ENCODE measurements at places on chromosomes 2 and 18.

DNA sequence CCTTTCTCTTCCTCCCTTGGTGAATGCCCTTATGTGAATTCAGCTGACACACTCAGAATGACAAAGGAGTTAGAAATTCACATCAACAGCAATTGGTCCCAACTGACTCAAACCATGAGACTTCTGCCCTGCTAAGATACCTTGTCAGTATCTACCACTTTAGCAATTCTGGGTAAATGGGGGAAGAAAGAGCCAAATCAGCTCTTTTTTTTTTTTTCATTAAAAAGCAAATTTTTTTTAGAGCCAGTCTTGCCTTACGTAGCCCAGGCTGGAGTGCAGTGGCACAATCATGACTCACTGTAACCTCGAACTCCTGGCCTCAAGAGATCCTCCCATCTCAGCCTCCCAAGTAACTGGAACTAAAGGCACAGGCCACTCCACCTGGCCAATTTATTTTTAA lies 1.7 kb upstream of the PPP4R1 start:
- peak; percentile 16 for DNase-seq

GRCh38 chr2:15117409-15118050 lies 443.6 kb downstream of the NBAS start:
- no peak for DNase-seq

DNA sequence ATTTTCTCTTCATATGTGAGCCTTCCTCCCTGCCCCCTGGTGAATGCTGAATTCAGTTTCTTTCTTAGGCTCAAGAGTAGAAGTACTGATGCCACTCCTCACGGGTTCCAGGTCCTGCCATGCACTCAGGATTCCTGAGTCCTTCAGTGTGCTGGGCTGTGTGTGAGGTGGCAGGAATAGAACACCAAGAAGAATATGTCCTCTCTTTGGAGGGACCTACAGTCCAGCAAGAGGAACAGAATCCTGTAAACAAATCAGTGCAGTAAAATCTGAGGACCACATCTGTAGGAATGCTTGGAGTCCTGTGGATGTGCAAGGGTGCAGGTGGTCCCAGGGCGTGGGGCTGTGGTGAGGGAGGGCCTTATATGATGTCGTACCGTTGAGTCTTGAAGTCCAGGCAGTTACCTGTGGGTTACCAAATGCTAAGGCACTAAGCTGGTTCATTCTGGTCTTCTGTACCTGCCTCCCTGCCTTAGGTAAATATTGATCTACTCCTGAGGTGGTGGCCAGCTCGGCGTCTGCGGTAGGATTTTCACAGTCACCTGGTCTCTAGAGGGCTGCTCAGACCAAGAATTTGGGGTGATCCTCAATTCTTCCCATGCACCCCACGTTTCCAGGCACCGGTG lies 5.5 kb downstream of the ASAP2 start:
- DNase-seq: no peak

- DNase-seq: no peak
Measured at GRCh38 chr18:67634631-67635338, 118.3 kb upstream of the DSEL start.

DNA sequence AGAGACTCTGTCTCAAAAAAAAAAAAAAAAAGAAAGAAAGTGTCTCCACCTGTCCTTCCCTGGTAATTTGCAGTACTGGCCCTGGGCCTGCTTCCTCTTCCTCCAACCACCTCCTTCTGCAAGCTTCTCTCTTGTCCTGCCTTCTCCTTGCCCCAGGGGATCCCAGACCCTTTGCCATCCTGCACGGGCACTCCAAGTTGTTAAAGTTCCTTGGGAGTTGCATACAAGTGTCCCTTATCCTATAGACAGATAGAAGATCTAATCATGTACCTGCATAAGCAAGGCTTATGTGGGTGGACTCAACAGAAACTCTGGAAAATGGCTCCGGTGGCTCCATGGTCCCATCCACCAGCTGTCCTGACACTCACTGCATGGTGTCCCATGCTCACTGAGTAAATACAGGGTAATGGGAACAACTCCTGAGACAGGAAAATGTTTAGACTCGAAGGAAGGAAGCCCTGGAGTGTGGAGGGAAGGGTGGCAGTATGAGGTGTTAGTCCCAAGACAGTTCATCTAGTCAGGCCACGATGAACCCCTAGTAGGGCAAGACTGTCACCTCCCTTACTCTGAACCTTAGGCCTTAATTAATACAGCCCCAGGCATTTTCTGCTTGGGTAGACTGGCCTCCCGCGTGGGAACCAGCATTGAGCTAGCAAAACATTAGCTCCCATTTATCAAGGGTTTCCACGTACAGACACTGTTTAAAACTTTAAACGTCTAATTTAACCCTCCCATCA lies 17.1 kb downstream of the ODC1 start:
- no peak for DNase-seq

GRCh38 chr2:186347472-186347871 lies 138.6 kb upstream of the ZC3H15 start:
- no peak for DNase-seq

DNA sequence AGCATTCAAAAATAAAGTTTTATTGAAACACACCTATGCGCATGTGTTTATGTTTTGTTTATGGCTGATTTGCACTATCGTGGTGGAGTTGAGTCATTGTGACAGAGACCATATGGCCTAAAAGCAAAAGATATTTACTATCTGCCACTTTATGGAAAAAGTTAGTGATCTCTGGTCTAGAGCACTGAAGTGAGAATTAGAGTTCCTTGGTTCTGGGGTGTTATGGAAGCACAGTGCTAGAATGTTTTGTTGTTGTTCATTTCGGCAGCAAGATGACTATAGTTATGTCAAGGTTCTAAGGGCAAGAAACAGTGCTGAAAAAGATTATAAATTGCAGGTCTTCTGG lies 416.5 kb downstream of the SLC4A3 start:
- no peak for DNase-seq

DNA sequence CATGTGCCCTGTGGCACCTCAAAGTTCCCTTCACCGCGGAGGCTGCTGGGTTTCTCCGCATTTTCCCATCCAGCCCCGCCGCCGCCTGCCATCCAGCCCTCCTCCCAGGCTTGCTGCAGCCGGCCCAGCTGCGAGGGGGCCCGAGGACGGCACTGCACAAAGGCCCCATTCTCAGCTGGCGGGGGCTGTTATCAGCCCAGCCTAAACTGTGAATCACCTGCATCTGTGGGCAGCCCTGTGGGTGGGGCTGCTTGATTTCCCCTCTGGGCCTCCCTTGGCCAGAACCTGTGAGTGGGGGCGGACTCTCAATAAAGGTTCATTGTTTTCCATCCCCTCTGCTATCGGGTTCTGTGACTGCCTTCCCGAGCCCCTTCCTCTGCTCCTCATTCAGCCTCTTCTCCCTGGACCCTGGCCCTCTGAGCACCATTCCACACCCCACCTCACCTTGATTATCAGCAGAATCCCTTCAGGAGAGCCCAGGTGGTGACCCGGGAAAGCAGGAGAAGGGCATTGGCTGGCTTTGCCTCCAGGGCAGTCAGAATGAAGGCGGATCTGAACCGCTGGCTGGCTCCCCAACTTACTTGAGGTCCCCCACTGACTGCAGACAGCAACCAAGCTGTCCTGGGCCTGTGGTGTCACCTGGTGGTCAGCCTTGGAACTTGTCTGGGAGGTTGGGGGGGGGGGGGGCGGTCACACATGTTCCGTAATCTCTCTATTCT lies 204.5 kb downstream of the ZFP36L2 start:
- no peak for DNase-seq

DNA sequence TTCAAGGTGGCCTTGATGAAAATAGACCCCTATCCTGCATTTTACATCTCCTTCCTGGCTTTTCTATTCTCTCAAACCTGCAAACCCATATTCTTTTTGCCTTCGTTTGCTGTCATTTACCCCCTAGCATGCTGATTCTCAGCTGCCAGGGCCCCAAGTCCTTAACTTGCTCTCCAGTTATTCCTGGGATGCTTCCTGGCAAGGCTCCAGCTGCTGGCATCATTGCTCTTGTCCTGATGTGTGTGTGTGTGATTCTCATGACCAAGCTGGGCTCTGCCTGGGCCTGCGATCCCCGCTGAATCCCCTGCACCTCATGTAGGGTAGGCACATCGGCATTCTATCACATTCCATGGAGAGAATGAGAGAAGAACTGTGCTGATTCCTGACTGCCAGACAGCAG lies 11.9 kb downstream of the NPAS2 start:
- DNase-seq: no peak

DNA sequence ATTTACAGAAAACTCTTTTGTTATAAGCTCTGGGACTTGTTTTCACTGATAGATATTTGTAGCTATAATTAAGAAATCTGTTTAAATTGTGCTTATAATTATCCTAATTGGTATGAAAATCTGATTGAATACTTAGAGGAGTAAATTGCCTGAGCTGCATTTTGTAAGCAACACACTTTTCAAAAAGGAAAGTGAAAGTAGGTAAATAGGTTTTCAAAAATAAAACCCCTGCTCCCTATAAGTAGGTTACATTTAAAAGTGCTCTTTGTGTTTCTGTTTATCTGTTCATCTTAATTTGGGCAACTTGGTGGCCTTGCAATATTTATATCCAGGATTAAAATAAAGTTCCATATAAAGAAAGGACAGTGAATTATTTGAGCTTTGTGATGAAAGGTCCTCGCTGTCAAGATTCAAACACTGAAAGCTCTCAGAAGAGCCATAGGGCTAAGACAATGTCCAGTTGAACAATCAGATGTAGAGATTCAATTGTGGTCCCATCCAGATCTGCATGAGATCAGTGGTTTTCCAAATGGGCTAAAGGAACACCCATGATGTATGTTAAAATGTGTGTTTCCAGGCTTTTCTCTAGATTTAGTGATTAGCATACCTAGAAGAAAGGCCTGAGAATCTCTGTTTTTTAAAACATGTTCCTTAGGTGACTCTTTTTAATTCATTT lies 371.6 kb downstream of the RPRM start:
- no peak for DNase-seq

GRCh38 chr2:100066246-100066645 lies 76.1 kb downstream of the AFF3 start:
- no peak for DNase-seq

- no peak for DNase-seq
Measured at GRCh38 chr2:239579081-239579480, 178.3 kb upstream of the HDAC4 start.

- no peak for DNase-seq
Measured at GRCh38 chr2:120105360-120105759, 92.5 kb downstream of the EPB41L5 start.

Measured in AG20443 (cell line).